ENCODE measurements at places on chromosomes 3 and 15.

GRCh38 chr15:96372554-96372953, 42.1 kb downstream of the NR2F2 start:
- DNase-seq = no peak

GRCh38 chr3:179668429-179668828, 15.6 kb downstream of the USP13 start:
- DNase-seq = no peak

DNA sequence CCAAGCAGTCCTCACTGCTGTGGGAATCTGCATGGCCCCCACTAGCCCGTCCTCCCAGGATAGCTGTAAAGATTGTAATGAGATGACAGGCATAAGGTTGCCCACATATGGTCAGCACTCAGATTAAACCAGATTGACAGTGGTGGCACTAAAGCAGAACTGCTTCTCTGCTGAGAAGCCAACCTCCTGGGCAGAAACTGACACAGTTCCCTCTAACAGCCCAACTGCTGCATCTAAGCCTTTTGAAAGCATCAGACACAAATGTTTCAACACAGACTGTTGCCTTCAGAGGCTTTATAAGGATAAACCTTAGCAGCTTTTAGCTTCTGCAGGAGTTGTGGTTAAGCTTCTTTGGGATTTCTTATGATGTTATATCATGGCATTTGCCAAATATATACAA, 13.0 kb downstream of the DCLK3 start:
- no peak for DNase-seq

DNA sequence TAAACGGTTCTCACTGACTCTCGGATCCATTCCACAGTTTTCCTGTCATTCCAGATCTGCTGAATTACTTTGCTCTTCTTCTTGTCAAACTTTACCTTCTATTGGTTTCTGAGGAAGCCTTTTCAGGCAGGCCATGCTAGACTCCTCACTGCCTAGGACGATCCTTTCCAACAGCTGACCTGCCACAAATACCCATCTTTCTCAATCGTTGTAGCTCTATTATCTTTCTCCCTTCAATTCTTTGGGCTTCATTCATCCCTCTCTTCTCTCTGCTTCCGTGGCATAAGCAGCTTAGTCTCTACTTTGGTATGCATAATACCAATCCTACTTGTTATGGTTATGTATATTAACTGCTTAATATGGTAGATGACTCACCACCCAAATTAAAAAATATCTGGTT, 421.8 kb downstream of the NLGN1 start:
- no peak for DNase-seq

- no peak for DNase-seq
These were observed 2.2 kb upstream of the NR2F2 start for GRCh38 chr15:96328181-96328876.

DNA sequence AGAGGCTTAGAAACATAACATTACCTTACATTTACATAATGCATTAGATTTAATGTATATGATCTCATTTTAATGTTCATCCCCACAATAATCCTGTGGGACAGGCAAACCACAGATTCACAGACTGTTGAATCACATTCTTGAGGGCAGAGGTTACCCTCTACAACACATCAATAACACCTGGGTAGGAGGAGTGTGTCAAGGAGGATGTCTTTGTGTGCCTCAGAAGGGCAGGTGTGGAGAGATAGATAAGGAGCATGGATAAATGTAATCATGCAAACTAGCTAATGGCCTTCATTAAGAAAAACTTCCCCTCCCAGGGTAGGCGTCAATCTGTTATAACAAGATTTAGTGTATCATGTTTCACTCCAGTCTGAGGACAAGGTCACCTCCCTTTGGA, 12.9 kb upstream of the MB21D2 start:
- no peak for DNase-seq

GRCh38 chr3:53949541-53949940, 57.9 kb upstream of the SELENOK start:
- DNase-seq = no peak

DNA sequence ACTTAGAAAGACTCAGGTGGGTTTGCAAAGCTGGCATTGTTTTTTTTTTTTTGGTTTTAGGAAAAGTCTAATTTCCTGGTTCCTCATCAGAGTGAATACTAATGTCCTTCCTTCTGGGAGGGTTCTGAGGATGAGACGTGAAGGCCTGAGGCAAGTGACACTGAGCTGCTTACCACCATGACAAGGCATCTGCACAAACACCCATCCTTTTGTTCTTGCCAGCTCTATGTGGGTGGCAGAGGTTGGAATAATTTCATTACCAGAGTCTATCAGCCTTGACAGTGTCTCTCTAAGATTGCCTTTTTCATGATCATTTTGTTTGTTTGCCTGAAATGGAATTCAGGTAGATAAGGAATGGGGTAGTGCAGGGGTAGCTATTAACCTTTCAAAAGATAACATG, 17.1 kb downstream of the RTP4 start:
- no peak for DNase-seq

DNA sequence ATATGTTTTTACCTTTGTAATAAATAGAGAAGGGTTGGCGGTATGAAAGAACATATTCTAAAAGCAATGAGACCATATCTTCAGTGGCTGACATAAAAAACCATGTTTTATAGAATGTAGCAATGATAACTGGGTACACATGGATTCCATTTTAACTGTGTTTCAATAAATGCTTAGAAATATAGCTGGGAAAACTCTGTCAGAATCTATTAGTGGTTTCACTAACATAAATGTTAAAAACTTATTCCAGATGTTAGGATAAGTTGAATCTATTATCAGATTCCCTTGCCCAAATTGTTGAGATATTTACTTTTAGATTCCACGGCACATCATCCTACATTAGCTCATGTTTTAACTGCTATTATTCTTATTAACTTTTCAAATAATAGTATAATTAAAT, 772.2 kb upstream of the ALCAM start:
- no peak for DNase-seq

- no peak for DNase-seq
These were observed 49.4 kb upstream of the SYNPR start for GRCh38 chr3:63228677-63229076.

GRCh38 chr15:101174152-101174920, 77.5 kb downstream of the CHSY1 start:
- no peak for DNase-seq

GRCh38 chr3:185399737-185400667, 37.1 kb downstream of the MAP3K13 start:
- no peak for DNase-seq

- no peak for DNase-seq
These were observed 277.7 kb downstream of the EDEM1 start for GRCh38 chr3:5465183-5465582.

DNA sequence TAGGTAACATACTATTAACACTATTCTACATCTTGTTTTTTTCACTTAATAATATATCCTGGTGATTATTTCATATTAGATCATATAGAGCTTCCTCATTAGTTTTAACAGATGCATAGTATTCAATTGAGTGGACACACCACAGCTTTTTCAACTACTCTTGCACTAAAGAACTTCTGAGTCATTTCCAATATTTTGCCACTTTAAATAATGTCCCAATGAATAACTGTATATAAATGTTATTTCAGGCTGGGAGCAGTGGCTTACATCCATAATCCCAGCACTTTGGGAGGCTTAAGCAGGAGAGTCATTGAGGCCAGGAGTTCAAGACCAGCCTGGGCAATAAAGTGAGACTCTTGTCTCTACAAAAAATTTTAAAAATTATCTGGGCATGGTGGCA, 26.9 kb downstream of the MAP1A start:
- DNase-seq = no peak

DNA sequence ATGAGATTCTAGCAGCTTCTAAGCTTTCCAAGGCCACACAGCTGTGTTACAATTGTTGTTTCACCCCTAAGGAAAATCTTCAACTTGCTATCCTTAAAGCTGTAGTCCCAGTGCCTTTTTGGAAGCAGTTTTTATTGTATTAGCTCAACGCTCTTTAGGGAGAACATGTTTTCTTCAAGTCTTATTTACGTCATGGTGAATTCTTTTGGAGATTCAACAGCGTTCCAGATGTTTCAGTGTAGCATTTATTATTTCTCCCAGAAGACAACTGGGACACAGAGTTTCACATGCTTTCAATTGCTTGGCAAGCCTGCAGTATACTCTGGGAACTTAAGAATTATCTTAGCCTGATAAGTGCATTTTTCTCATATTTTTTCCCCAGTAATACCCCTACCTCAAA, 888.3 kb downstream of the PLOD2 start:
- no peak for DNase-seq

- DNase-seq = no peak
These were observed 14.7 kb downstream of the VIPR1 start for GRCh38 chr3:42517117-42517516.

DNA sequence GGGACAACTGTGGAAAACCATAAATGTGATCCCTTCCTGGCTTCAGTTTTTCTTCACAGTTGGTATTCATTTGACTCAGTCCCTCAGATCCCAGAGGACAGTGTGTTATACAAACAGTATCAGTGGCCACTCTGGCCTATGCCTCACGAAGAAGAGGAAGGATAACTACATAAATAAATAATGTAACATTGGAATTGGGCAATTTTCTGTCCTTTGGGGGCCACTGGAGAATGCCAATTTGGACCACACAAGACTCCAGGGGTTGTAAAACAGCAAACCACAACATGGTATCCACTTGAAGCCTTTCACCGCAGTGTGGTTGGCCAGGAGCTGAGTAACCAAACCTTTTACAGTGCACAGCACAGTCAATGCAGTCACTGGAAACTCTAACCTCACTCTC, 1077.0 kb downstream of the ROBO2 start:
- DNase-seq = no peak

DNA sequence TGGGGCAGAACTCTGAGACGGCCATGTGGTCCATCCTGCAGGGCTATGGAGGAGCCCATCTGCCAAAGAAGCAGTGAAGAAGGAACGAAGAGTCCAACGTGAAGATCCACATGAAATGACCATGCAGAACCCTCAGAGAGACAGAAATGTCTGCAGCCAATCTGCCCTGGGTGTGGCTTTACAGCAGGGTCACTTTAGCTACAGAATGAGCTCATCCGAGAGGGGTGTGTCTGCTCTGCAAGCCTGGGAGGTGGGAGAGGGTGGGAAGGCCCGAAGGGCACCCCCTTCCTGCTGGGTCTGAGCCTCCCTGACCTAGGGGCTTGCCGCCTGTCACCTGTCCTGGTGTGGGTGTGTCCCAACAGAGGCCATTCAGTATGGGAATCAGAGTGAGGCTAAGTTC, 176.3 kb downstream of the ATP10A start:
- DNase-seq = no peak

Data from activated CD4-positive, CD25-positive, alpha-beta regulatory T cell (primary cell).